ENCODE measurements at places on chromosomes 3 and 15.

DNA sequence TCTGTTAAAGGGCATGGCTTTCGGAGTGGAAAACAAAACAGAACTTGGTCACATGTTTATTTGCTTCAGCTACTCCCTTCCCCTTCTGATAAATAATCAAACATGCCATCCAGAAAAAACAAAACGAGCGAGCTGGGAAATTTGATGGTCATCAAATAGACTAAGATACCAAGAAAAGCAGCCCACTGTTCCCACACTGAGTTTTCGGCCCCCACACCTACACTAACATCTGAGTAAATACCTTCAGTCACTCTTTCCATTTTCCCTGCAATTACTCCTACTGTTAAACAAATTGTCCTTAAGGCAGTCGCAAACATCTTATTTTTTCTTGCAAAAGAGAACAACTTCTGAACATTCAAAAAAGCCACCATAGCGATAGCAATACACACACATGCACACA, 454.6 kb downstream of the FOXP1 start:
- DNase-seq, result no peak

- no peak for DNase-seq
Observed at GRCh38 chr3:29892976-29893554, 612.2 kb downstream of the RBMS3 start.

DNA sequence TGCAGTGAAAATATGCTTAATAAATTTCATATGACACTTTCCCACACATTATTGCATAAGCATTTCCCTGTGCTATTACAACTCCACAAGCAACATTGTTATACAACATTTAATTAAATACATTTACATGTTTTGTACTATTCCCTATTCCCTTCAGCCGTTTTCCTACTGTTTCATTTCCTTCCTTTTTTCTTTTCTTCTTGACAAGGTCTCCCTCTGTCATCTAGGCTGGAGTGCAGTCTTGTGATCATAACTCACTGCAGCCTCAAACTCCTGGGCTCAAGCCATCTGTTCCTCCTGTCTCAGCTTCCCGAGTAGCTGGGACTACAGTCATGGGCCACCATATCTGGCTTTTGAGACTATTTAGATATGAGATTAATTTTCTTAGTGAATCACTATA, 254.7 kb downstream of the NFKBIZ start:
- DNase-seq, result no peak

DNA sequence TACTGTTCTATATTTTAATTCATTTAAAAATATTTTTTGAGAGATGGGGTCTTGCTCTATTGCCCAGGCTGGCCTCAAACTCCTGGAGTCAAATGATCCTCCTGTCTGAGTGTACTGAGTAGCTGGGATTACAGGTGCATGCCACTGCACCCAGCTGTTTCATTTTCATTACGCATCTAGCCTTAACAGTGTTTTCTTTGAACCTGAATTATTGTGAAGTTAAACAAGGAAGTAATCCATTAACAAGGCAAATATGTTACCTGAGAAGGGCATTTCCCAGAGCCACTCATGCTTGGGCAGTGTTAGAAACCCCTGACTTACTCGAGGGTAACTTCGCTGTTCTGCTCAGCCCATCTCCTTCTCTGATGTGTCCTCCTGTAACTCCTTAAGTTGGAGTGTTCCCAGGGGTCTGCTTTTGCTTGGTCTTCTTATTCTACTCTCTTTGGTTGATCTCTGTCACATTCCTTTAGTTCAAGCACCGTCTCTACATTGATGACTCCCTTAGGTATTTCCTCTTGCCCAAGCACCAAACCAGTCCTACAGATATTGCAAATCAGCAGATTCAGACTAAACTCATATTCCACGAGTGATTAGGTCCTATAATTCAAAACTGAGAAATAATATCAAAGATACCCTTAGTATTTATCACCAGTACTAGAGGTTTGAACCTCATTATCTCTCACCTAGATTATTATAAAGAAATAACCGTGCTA, 107.9 kb downstream of the STAC start:
- DNase-seq, result no peak

DNA sequence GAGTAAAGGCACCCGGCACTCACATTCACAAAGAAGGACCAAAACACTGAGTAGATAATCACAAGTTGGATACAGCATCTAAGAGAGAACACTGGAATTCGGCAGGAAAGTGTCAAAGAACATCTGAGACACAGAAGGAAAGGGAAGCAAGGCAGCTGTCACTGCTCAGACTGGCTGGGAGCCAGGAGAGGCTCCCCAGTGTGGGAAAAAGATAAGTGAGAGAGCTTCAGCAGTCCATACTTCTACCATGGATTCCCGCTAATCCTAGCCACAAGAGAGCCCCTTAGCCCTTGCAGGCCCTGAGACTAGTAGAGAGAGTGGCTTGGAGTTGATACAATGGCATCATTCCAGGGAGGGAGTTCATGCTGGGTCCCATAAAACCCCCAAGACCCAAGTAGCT, 36.7 kb upstream of the CP start:
- DNase-seq, result no peak

DNA sequence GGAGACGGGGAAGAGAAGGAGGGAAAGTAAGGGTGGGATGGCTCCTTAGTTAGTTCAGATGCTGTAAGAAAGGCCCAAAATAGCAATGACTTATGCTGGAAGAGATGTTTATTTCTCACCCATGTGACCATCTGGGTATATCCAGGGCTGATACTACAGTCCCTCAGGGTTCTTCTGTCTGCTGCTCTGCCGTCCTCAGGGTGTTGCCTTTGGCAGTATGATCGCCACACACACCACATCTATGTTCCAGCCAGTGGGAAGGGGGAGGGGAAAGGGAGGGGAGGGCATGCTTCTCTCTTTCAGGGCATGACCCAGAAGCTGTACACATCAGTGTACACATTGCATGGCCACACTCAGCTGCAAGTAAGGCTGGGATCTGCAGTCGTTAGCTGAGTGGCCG, 10.2 kb downstream of the CD276 start:
- no peak for DNase-seq

- DNase-seq, result no peak
Observed at GRCh38 chr15:47796339-47796738, 79.0 kb downstream of the SEMA6D start.

DNA sequence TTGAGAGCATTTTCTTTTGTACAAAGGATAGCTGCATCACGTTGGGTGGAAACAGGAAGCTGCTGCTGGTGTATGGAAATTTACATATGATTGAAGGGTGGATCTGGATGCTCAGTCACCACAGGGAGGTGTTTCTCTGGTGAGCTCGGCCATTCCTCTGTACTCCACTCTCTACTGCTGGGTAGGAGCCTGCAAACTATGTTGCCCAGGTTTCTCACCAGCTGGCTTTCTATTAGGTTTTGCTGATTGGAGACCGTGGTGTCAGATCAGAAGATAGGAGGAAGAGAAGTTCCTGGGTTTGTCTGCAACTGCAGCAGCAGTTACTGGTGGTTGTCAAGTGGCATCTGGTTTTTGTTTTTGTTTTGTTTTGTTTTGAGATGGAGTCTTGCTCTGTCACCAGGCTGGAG, 61.7 kb downstream of the TAMM41 start:
- peak; percentile 84 for DNase-seq

DNA sequence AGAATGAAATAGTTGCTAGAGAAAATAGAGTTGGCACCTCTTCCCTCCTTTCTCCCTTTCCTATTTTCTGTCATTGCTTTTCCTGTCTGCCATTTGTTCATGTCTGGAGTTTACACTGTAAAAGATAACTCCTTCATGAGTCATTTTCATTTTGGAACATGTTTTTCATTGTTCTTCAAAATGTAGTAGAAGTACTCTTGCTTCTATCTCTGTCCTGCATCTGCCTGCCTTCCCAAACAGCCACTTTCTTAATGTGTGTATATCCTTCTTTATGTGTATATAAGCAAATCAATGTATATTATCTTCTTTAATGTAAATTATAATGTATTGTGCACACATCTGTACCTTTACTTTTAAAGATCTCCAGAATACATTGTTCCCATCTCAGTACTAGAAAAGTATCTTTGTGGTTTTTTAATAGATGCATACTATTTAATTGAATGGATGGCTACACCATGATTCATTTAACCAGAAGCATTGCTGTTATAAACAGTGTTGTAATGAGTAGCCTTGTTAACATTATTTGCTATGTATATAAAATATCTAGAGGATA, 41.1 kb downstream of the TSC22D2 start:
- no peak for DNase-seq

DNA sequence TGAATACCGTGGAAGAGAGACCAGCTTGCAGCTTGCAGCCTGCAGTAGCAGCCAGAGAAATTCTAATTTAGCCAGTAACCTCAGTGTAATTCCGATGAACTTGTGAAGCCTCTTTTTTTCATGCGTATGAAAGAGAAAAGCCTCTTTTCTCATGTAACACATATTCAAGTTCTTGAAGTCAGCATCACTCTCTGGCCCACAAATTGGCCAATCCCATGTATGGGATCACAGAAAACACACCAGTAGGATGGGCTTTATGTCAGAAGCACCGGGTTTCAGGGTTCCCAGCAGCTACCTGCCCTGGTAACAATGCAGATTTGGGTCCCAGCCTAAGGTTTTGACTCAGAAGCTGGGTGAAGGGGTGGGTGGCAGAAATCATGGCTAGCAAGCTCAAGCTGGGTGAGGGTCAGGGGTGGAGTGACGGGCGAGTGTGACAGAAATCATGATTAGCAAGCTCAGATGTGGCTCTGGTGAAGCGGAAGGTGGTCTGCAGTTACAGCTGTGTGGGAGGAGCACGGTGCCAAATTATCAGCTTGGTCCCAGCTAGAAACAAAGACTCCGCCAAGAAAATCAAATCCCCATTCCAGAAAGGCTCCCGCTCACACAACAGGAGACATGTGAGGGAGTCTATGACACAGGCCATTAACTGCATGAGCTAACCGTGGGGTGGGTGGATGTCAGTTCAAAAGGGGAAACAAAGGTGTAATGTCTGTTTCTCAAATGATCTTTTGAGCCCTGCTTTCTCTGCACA, 86.6 kb downstream of the SNRK start:
- DNase-seq, result no peak

- no peak for DNase-seq
Observed at GRCh38 chr3:187497052-187497451, 128.9 kb downstream of the RTP4 start.

DNA sequence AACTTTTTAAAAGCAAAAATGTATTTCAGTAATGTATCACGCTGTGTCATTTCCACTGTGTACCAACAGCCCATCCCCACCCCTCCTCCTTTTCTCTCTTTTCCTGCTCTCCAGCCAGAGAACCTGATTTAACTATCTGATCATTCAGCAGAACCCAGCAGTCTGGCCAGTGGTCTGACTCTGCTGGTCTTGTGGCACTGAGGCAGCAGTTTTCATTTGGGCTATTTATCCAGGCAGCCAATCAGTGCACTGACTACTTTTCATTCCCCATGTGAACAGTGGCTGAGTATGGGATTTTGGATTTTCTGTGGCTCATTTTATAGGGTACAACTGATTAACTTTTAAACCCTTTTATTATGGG, 56.3 kb downstream of the GPR171 start:
- DNase-seq, result peak; percentile 10

- DNase-seq, result no peak
Observed at GRCh38 chr3:29693863-29694262, 413.0 kb downstream of the RBMS3 start.

- no peak for DNase-seq
Observed at GRCh38 chr15:72515591-72516389, 41.7 kb downstream of the ARIH1 start.

- DNase-seq, result no peak
Observed at GRCh38 chr3:44208086-44208485, 33.6 kb upstream of the TOPAZ1 start.

GRCh38 chr3:22361521-22361920, 610.5 kb upstream of the ZNF385D start:
- no peak for DNase-seq

GRCh38 chr3:18245721-18246120, 179.4 kb downstream of the SATB1 start:
- no peak for DNase-seq
